Osteoblast (primary cell): ENCODE measurements at places on chromosomes 5 and 9.
A peak's percentile ranks its signal among the peaks of the same experiment; 100 is the strongest.

DNA sequence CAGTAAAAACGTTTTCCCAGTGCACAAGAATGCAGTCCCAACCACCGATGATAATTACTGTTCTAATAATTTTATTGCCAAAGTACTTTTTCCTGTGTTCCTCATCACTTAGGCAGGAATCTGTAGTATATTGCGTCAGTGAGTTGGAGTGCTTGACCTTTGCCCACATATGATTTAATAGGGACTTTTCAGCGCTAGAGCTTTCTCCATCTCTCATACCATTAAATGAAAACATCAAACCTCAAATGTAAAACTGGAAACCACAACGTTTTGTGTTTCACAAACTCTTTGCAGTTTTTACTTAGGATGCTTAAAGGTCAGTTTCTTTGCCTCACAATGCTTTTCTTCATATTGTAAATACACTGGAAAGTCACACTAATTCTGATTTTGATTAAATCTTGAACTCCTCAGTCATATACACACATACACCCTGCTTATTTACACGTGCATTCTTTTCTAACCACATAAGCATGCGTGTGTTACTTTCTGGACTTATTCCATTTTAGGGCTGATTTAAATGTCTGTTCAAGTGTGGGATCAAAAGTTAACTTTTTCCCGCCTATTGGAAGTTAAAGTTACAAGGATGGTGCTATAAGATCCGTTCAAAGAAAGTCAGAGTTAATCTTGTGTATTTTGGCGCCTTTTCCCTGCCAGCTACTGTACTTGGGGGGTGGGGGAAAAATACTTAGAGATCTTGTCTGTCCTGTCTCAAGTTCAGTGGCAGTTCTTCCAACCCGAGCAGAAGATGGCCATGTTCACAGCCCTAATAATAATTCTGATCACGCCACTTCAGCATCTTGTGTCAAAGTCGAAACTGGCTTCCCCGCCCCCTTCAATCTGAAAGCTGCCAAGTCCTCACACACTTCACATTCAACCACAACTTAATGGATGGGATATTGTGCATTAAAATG lies 6.6 kb upstream of the NFIB start:
- H3K27me3 ChIP-seq, result no peaks in the 10 kb centered on the region
- H3K4me3 ChIP-seq, result peak overlapping the region; percentile 79
- peak overlapping the region; percentile 76 for H3K27ac ChIP-seq

- no peak for DNase-seq
- no peaks in the 10 kb centered on the region for H3K27me3 ChIP-seq
- H3K36me3 ChIP-seq, result no peaks in the 10 kb centered on the region
- H3K4me1 ChIP-seq, result peaks cover 10% of the 10 kb centered on the region
Observed at GRCh38 chr9:12922224-12922866, 147.5 kb downstream of the LURAP1L start.

DNA sequence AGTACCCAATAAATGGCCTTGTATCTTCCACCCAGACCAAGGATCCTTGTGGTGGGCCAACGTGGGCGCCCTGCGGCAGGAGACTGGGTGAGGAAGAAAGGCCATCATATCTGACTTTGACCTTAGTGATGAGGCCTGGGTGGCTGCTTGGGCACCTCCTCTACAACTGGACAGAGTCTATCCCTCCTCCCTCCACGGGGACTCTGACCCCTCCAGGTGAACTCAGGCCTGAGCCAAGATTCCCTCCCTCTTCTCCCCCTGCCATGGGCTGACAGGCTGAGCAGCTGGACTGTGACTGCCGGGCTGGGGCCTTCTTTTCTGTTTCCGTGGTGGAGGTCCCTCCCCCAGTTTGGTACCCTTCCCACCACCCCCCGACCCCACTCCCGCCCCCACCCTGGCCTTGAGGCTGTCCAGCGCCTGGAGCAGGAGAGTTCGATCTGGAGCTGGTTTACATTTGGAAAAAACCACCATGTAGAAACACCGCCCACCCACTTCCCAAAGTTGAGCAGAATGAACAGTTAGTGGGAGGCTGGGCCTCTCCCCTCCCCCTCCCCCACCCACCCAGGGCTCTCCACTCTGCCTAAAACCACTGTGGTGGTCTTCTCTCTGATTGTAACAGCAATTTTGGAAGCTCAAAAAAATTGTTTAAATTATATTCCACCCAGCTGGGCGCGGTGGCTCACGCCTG lies 1.2 kb upstream of the PHYHD1 start:
- DNase-seq, result peak; percentile 58
- H3K4me3 ChIP-seq, result no peak overlapping the region
- H3K4me1 ChIP-seq, result peaks cover 21% of the 10 kb centered on the region
- H3K27me3 ChIP-seq, result no peaks in the 10 kb centered on the region
- H3K27ac ChIP-seq, result no peak overlapping the region
- peaks cover 27% of the 10 kb centered on the region for H3K36me3 ChIP-seq

DNA sequence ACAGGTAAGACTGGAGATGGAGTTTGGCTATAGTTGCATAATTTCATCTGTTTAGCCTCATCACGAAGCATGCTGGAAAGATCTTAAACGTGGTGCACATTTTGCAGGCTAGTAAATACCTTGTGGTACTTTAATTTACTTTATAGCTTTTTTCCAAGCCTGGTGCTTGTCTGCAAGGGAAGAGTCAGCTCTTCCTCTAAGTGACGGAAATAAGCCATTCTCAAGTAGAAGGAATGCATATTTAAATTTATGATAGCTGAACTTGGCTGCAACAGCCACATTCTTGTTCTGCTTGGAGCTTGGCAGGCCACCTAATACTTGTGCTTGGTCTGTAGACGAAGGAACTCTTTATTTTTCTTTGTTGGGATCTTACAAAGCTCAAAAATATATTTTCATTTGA lies 188.0 kb upstream of the PIK3R1 start:
- H3K27me3 ChIP-seq, result no peaks in the 10 kb centered on the region
- no peaks in the 10 kb centered on the region for H3K36me3 ChIP-seq
- peak overlapping the region; percentile 4 for H3K4me3 ChIP-seq

- H3K27ac ChIP-seq, result no peak overlapping the region
- H3K36me3 ChIP-seq, result no peaks in the 10 kb centered on the region
- H3K4me1 ChIP-seq, result no peaks in the 10 kb centered on the region
- no peak overlapping the region for H3K4me3 ChIP-seq
Observed at GRCh38 chr5:87899721-87900131, 368.9 kb downstream of the TMEM161B start.

DNA sequence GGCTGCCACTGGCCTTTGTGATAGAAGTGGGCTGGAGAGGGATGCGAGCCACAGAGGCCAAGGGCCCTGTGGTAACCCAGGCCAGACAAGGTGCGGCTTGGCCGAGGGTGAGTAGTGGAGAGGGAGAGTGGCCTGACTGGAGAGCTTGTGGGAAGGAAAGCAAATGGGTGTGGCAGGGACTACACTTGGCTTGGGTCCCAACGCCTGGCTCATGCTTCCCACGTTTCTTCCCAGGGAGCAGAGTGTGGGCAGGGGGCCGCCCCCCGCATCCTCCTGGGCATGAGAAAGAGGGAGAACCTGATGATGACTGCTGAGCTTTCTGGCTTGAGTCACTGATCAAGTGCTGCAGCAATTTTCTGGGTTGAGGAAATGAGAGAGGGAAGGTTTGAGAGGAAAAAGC lies 95.7 kb downstream of the ANKH start:
- H3K36me3 ChIP-seq, result peaks cover 11% of the 10 kb centered on the region
- no peaks in the 10 kb centered on the region for H3K27me3 ChIP-seq
- H3K4me1 ChIP-seq, result peaks cover 32% of the 10 kb centered on the region
- H3K27ac ChIP-seq, result peak overlapping the region; percentile 70
- DNase-seq, result peak; percentile 87

GRCh38 chr9:134052491-134052890 lies 15.3 kb downstream of the BRD3 start:
- H3K36me3 ChIP-seq, result peaks cover 42% of the 10 kb centered on the region
- peaks cover 13% of the 10 kb centered on the region for H3K4me1 ChIP-seq
- DNase-seq, result no peak
- H3K4me3 ChIP-seq, result no peak overlapping the region

GRCh38 chr5:125655156-125655555 lies 768.1 kb upstream of the GRAMD2B start:
- H3K36me3 ChIP-seq, result no peaks in the 10 kb centered on the region
- H3K27ac ChIP-seq, result no peak overlapping the region
- H3K27me3 ChIP-seq, result no peaks in the 10 kb centered on the region
- no peak overlapping the region for H3K4me3 ChIP-seq

DNA sequence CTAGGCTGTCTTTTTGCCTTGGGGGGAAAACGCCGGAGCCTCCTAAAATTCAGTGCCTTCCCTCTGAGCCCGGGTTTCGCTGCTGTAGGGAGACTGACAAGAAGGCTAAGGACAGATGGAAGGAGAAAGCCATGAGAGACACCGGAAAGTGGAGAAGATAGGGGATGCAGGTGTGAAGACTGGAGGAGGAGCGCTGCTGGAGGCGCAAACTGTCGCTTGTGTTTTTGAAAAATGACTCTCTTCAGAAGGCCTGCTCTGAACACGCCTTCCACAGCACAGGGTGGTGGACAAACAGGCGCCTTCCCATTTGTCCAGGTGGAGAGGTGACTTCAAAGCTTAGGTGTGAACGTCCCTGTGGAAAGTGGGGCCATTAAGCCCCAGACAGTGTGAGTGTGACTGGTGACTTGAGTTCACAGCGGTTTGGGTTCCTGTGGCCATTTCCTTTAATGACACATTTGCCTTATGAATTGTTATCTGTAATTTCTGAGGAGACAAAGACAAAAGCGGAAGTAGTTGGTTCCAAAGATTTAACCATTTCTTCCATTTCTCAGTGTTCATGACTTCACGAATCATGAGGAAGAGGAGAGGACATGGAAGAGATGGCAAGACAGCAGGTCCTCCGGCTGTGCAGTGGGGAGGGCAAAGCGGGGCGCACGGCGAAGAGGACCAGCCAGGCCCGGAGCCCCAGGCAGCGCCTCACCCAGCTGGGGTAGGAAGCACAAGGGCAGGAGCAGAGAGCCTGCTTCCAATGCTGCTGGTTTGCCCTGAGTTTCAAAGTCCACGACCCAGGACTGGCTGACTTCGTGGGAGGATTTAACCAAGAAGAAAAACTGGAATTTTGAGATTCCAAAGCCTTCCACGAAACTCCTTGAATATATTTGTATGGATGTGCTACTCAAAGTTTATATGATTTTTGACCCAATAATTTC lies 27.8 kb upstream of the SEMA4D start:
- H3K27me3 ChIP-seq, result no peaks in the 10 kb centered on the region
- H3K4me3 ChIP-seq, result no peak overlapping the region
- H3K36me3 ChIP-seq, result no peaks in the 10 kb centered on the region
- no peak overlapping the region for H3K27ac ChIP-seq

- peaks cover 4% of the 10 kb centered on the region for H3K27me3 ChIP-seq
- DNase-seq, result peak; percentile 73
- H3K36me3 ChIP-seq, result no peaks in the 10 kb centered on the region
- H3K4me1 ChIP-seq, result peaks cover 20% of the 10 kb centered on the region
- no peak overlapping the region for H3K4me3 ChIP-seq
Observed at GRCh38 chr5:10539687-10539998, 24.2 kb upstream of the ANKRD33B start.

- H3K36me3 ChIP-seq, result no peaks in the 10 kb centered on the region
- no peak overlapping the region for H3K27ac ChIP-seq
- no peaks in the 10 kb centered on the region for H3K4me1 ChIP-seq
- DNase-seq, result peak; percentile 78
Observed at GRCh38 chr5:136424835-136425584, 59.7 kb upstream of the TRPC7 start.

- H3K36me3 ChIP-seq, result peaks cover under 1% of the 10 kb centered on the region
- peak overlapping the region; percentile 67 for H3K27ac ChIP-seq
- H3K4me1 ChIP-seq, result peaks cover 10% of the 10 kb centered on the region
- DNase-seq, result no peak
- H3K4me3 ChIP-seq, result peak overlapping the region; percentile 97
- H3K27me3 ChIP-seq, result no peaks in the 10 kb centered on the region
Observed at GRCh38 chr5:112975721-112976431, 722 bp upstream of the DCP2 start.

- no peak overlapping the region for H3K27ac ChIP-seq
- H3K36me3 ChIP-seq, result peaks cover 40% of the 10 kb centered on the region
- peak; percentile 52 for DNase-seq
- no peaks in the 10 kb centered on the region for H3K27me3 ChIP-seq
- H3K4me3 ChIP-seq, result no peak overlapping the region
Observed at GRCh38 chr5:465591-466403, 22.8 kb downstream of the EXOC3 start.

- H3K27me3 ChIP-seq, result no peaks in the 10 kb centered on the region
- H3K4me1 ChIP-seq, result no peaks in the 10 kb centered on the region
- no peak overlapping the region for H3K27ac ChIP-seq
- no peaks in the 10 kb centered on the region for H3K36me3 ChIP-seq
- no peak for DNase-seq
Observed at GRCh38 chr9:35357826-35358225, 132.1 kb upstream of the RUSC2 start.

- no peaks in the 10 kb centered on the region for H3K36me3 ChIP-seq
- H3K4me3 ChIP-seq, result no peak overlapping the region
- no peaks in the 10 kb centered on the region for H3K4me1 ChIP-seq
Observed at GRCh38 chr9:121784731-121785411, 133.4 kb downstream of the DAB2IP start.

GRCh38 chr5:171965745-171966144 lies 40.7 kb downstream of the FBXW11 start:
- peaks cover 3% of the 10 kb centered on the region for H3K4me1 ChIP-seq
- no peak overlapping the region for H3K4me3 ChIP-seq
- no peak overlapping the region for H3K27ac ChIP-seq

GRCh38 chr5:98453296-98453695 lies 320.2 kb upstream of the RGMB start:
- peaks cover 29% of the 10 kb centered on the region for H3K4me1 ChIP-seq
- no peak overlapping the region for H3K27ac ChIP-seq
- no peak overlapping the region for H3K4me3 ChIP-seq
- no peaks in the 10 kb centered on the region for H3K36me3 ChIP-seq
- H3K27me3 ChIP-seq, result no peaks in the 10 kb centered on the region

DNA sequence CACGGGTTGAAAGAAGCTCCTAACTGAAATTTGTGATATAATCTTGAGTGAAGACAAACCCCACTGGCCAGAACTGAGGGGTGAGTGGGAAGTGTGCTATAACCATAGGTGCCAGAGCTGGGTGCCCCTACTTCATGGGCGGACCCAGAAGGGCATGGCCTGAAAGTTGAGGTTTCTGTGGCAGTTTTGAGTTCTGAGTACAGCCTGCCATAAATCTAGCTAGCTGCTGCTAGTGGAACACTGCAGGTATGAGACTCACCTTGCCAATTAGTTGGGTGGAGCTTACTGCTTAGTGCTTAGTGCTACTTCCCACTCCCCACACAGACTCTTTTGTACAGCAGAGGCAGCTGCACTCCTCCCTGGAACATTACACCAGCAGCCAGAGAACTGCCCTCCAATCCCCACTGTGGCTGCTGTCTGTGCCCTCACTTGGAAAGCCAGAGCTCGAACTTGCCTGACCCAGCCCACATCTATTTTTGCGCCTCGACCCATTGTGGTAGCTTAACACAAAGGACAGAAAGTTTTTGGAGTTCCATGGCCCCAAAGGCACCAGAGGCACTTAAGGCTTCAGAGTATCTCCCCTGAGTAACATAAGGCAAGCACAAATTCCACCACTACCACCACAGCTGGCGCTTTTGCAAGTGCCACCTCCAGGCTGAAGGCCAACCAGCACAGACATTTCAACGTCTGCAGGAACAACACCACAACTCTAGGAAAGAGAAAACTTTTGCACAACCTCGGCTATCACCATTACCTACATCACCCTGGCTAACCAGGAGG lies 27.1 kb upstream of the PTGER4 start:
- no peak for DNase-seq
- no peaks in the 10 kb centered on the region for H3K36me3 ChIP-seq
- H3K4me1 ChIP-seq, result no peaks in the 10 kb centered on the region
